Astrocyte (in vitro differentiated cells and primary cell): ENCODE measurements at places on chromosomes 7 and 10. TPM values are rescaled to one million over a fixed set of nuclear protein-coding genes. Genes with fewer than 3 reads are reported as not detected.

- H3K27me3 ChIP-seq, result no peaks in the 10 kb centered on the region
- peak overlapping the region; percentile 67 for H3K27ac ChIP-seq
- peaks cover 6% of the 10 kb centered on the region for H3K36me3 ChIP-seq
- DNase-seq, result peak; percentile 84
Observed at GRCh38 chr10:79184145-79184625, 115.4 kb downstream of the ZMIZ1 start.

DNA sequence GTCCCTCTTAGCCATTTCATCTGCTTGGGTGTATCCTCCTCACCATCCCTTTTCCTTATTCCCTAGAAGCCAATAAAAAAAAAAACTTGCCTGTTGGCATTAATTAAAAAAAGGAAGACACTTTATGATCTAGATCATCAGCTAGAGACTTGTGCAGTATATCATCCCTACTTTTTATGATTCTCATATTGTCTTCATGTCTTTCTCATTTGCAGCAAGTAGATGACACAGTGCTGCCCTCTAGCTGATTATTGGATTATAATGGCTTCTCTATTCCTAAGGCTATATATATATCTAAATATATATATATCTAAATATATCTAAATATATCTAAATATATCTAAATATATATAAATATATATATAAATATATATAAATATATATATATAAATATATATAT lies 272.4 kb upstream of the LRGUK start:
- peaks cover 20% of the 10 kb centered on the region for H3K4me1 ChIP-seq
- peak; percentile 26 for DNase-seq
- no peak overlapping the region for H3K4me3 ChIP-seq
- H3K36me3 ChIP-seq, result no peaks in the 10 kb centered on the region
- H3K27ac ChIP-seq, result peak overlapping the region; percentile 74
- H3K27me3 ChIP-seq, result no peaks in the 10 kb centered on the region

- H3K4me1 ChIP-seq, result no peaks in the 10 kb centered on the region
- peak; percentile 75 for DNase-seq
- no peak overlapping the region for H3K27ac ChIP-seq
- H3K36me3 ChIP-seq, result no peaks in the 10 kb centered on the region
Observed at GRCh38 chr7:34298492-34299013, 359.5 kb upstream of the NPSR1 start.

DNA sequence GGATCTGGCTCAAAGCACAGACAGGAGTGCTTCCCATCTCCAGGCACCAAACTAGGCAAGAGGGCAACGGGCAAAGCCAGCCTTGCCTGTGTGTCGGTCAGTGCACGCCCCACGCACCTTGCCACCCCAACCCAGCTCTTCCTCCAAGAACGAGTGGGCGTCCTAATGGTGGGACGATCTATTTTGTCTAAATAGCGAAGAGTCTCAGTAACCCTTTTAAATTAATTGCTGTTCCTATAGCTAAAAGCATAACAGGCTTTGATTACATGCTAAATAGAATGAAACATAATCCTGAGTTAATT lies 12.2 kb downstream of the EN2 start:
- H3K4me3 ChIP-seq, result no peak overlapping the region
- H3K4me1 ChIP-seq, result peaks cover 3% of the 10 kb centered on the region
- DNase-seq, result no peak
- no peak overlapping the region for H3K27ac ChIP-seq
- H3K36me3 ChIP-seq, result no peaks in the 10 kb centered on the region

DNA sequence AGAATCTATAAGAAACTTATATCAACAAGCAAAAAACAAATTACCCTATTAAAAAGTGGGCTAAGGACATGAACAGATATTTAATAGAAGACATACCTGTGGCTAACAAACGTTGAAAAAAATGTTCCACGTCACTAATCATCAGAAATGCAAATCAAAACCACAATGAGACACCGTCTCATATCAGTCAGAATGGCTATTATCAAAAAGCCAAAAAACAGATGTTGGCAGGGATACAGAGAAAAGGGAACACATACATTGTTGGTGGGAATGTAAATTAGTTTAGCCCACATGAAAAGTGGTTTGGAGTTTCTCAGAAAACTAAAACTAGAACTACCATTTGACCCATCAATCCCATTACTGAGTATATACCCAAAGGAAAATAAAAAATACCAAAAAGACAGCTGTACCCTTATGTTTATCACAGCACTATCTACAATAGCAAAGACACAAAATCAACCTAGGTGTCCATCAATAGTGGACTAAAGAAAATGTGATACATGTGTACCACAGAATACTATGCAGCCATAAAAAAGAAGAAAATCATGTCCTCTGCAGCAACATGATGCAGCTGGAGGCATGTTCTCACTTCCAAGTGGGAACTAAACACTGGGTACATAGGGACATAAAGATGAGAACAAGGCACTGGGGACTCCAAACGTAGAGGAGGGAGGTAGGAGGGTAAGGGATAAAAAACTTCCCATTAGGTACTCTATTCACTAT lies 83.8 kb upstream of the TMEM168 start:
- peak; percentile 80 for DNase-seq
- no peaks in the 10 kb centered on the region for H3K36me3 ChIP-seq
- H3K4me3 ChIP-seq, result no peak overlapping the region
- no peaks in the 10 kb centered on the region for H3K27me3 ChIP-seq
- H3K27ac ChIP-seq, result no peak overlapping the region
- no peaks in the 10 kb centered on the region for H3K4me1 ChIP-seq

GRCh38 chr7:33804140-33804660 lies 101.1 kb upstream of the BMPER start:
- peaks cover 28% of the 10 kb centered on the region for H3K4me1 ChIP-seq
- no peaks in the 10 kb centered on the region for H3K36me3 ChIP-seq
- no peaks in the 10 kb centered on the region for H3K27me3 ChIP-seq
- DNase-seq, result no peak
- H3K4me3 ChIP-seq, result no peak overlapping the region

DNA sequence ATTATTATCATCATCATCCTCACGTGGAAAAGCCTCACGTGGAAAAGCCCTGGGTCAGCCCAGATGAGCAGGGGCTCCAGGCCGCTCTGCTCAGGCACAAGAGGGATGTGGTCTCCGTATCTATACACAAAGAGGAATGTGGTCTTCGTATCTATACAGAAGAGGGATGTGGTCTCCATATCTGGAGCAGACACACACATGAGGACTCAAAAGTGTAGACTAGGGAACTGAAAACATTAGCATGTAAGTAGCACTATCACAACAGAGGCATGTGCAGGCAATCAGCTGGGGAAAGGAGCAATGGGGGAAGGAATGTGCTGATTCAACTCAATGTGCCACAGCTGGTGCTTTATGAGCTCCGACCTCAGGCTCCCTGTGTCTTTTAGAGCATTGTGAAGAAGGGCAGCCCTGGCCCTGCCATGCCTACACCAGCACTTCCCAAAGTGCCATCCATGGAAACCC lies 86.5 kb downstream of the PLXNA4 start:
- no peak for DNase-seq
- H3K27ac ChIP-seq, result no peak overlapping the region
- H3K36me3 ChIP-seq, result no peaks in the 10 kb centered on the region
- H3K4me1 ChIP-seq, result no peaks in the 10 kb centered on the region
- no peaks in the 10 kb centered on the region for H3K27me3 ChIP-seq
- no peak overlapping the region for H3K4me3 ChIP-seq

DNA sequence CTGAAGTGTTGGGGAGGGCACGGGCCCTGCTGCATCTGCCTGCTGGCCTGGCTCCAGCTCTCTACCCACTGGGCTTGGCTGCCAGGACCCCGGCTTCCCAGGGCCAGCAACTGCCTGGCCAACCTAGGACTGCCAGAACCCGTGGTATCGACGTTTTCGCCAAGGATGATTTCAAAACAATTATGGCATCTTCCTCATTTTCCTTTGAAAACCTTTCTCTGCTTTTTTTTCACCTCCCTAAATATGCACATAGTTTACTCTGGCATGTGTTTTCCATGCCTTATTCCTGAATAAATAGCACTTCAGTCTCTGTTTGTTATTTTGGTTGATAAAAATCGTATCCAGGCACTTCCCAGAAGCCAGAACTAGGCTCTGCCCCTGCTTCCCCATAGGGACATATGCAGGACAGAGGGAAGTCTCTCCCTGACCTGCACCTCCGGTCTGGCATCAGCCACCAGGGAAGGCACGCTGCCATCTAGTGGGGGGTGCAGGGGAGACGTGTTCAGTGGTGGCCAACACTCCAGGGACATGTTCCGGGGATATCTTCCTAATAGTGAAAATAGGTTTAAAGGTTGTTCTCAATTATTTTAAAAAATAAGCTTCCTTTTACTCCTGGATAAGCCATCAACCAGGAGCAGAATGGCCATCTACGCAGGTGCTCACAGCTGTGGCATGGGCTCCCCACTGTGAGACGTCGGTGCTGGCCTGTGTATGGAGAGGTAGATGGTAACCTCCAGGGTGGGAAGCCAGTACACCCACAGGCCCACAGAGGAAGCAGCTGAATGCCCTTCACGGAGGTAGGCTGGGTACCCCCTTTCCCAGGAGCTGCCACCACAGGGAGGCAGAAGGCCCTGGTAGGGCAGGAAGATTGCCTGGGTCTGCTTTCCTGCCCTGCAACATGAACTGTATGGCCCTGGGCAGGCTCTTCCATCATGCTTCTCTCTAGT lies 30.7 kb upstream of the ANTXRL start:
- no peak overlapping the region for H3K4me3 ChIP-seq
- peak; percentile 9 for DNase-seq
- H3K36me3 ChIP-seq, result no peaks in the 10 kb centered on the region

DNA sequence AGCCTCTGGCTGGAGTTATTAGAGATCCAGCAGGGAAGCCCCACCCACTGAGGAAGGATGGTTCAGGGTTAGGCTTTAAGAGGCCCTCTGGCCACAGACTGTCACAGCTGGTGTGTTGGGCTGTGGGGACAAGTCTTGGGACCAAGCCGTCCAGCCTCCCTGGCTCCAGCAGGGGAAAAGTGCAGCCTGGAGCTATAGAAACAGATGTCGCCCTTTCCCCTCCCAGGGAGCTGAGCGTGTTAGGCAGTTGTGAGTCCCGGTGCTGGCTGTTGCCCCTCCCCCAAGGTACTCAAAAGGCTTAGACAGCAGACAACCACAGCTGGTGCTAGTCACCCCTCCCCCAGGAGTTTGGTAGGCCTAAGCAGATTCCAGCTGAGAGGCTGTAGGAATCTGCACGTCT lies 143.4 kb downstream of the TMEM168 start:
- no peaks in the 10 kb centered on the region for H3K36me3 ChIP-seq
- H3K4me1 ChIP-seq, result no peaks in the 10 kb centered on the region
- no peak overlapping the region for H3K4me3 ChIP-seq

GRCh38 chr7:133794479-133794878 lies 332.7 kb upstream of the LRGUK start:
- no peaks in the 10 kb centered on the region for H3K27me3 ChIP-seq
- H3K4me3 ChIP-seq, result no peak overlapping the region
- no peak overlapping the region for H3K27ac ChIP-seq
- H3K4me1 ChIP-seq, result peaks cover 7% of the 10 kb centered on the region
- no peaks in the 10 kb centered on the region for H3K36me3 ChIP-seq
- no peak for DNase-seq

- no peak overlapping the region for H3K4me3 ChIP-seq
- no peaks in the 10 kb centered on the region for H3K4me1 ChIP-seq
- H3K27ac ChIP-seq, result no peak overlapping the region
- H3K27me3 ChIP-seq, result no peaks in the 10 kb centered on the region
- no peaks in the 10 kb centered on the region for H3K36me3 ChIP-seq
Observed at GRCh38 chr10:24983130-24983529, 30.7 kb upstream of the PRTFDC1 start.

DNA sequence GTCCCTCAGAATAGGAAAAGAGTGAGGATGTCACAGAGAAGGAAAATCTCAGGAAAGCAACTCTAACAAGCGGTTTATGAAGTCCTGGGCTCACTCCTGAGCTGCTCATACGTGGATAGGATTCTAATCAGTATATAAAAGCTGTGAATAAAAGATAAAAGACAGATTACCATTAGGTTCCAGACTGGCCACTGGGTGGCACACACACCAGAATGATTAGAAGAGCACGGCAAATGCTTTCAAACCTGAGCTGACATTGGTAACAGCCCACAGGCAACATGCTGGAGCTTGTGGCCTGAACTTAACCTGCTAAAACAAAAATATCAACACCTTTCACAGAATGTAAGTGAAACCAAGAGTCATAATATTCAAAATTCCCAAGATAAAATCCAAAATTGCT lies 370.8 kb downstream of the GRID1 start:
- no peaks in the 10 kb centered on the region for H3K4me1 ChIP-seq
- no peak for DNase-seq
- H3K36me3 ChIP-seq, result no peaks in the 10 kb centered on the region
- H3K27me3 ChIP-seq, result no peaks in the 10 kb centered on the region

GRCh38 chr10:117107238-117107637 lies 30.8 kb downstream of the VAX1 start:
- H3K27ac ChIP-seq, result no peak overlapping the region
- no peak overlapping the region for H3K4me3 ChIP-seq
- H3K27me3 ChIP-seq, result no peaks in the 10 kb centered on the region
- DNase-seq, result no peak
- no peaks in the 10 kb centered on the region for H3K4me1 ChIP-seq
- H3K36me3 ChIP-seq, result no peaks in the 10 kb centered on the region

- no peak overlapping the region for H3K4me3 ChIP-seq
- H3K27me3 ChIP-seq, result no peaks in the 10 kb centered on the region
- no peaks in the 10 kb centered on the region for H3K4me1 ChIP-seq
- H3K27ac ChIP-seq, result no peak overlapping the region
Observed at GRCh38 chr7:21104124-21104500, 317.4 kb upstream of the SP8 start.

GRCh38 chr7:134945691-134946090 lies 40.6 kb upstream of the AGBL3 start:
- peaks cover 76% of the 10 kb centered on the region for H3K36me3 ChIP-seq
- no peaks in the 10 kb centered on the region for H3K27me3 ChIP-seq
- H3K27ac ChIP-seq, result no peak overlapping the region
- H3K4me3 ChIP-seq, result no peak overlapping the region
- H3K4me1 ChIP-seq, result peaks cover 9% of the 10 kb centered on the region

GRCh38 chr10:86655596-86655995 lies 1.2 kb downstream of the OPN4 start:
- H3K36me3 ChIP-seq, result no peaks in the 10 kb centered on the region
- H3K4me1 ChIP-seq, result peaks cover 13% of the 10 kb centered on the region
- no peaks in the 10 kb centered on the region for H3K27me3 ChIP-seq
- H3K27ac ChIP-seq, result no peak overlapping the region

GRCh38 chr7:17474724-17475344 lies 176.4 kb downstream of the AHR start:
- DNase-seq, result no peak
- no peaks in the 10 kb centered on the region for H3K36me3 ChIP-seq
- no peak overlapping the region for H3K27ac ChIP-seq
- H3K27me3 ChIP-seq, result no peaks in the 10 kb centered on the region
- H3K4me1 ChIP-seq, result no peaks in the 10 kb centered on the region

Gene LIPM
- total RNA-seq, result not detected in 2 replicates

Gene PNLIP
- total RNA-seq, result not detected in 2 replicates

Gene SHH
- 0.16 and 0.79 TPM in 2 replicates for total RNA-seq

Gene SH2D4B
- total RNA-seq, result 0.07 TPM in 1 of 2 replicates, not detected in the other

Gene ACBD5
- total RNA-seq, result 23.8 TPM in 2 replicates

Gene TAS2R4
- 1.1 and 1.2 TPM in 2 replicates for total RNA-seq

Gene SPRN
- total RNA-seq, result 3.7 and 4.0 TPM in 2 replicates

Gene SPDYE9
- total RNA-seq, result not detected in 2 replicates

Gene OAT
- total RNA-seq, result 119 and 120 TPM in 2 replicates

Gene TRIL
- 0.45 and 0.72 TPM in 2 replicates for total RNA-seq

Gene NEUROG3
- not detected in 2 replicates for total RNA-seq

Gene ODAD2
- total RNA-seq, result 0.48 and 0.96 TPM in 2 replicates

Gene PTPN20
- total RNA-seq, result not detected in 2 replicates
